ENCODE measurements at places on chromosomes 7 and 10.

- DNase-seq, result no peak
Observed at GRCh38 chr7:101878938-101879337, 61.5 kb downstream of the CUX1 start.

DNA sequence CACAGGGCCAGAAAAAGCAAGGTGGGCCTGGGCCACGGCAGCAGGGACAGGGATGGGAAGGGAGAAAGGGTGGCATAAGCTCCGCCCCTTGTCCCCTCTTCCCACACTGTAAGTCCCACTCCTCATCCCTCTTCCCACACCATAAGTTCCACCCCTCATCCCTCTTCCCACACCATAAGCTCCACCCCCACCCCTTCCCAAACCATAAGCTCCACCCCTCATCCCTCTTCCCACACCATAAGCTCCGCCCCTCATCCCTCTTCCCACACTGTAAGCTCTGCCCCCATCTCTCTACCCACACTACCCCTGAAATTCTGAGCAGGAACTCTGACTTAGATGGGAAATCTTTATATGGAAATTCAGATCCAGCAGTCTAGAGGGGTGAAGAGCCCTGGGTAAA is 55.7 kb downstream of the HSPA12A start:
- DNase-seq, result no peak

DNA sequence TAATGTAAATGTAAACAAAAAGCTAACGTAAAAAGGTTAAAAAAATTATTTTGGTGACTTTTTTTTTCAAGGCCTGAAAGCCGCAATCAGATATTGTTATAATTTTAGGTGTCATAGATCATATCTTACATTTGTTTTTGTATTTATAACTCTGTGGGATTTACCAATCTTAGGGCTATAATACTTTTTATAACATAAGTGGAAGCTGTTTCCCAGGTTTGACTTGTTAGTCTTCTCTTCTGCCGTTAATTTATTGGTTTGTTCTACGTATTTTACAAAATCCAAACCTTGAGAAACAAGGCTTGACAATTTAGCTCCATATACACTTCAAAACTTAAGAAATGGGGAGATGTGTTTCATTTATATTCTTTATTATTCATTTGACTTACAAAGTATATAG is 119.4 kb downstream of the EVX1 start:
- no peak for DNase-seq

- DNase-seq, result no peak
Observed at GRCh38 chr10:100468978-100469377, 6.2 kb downstream of the WNT8B start.

DNA sequence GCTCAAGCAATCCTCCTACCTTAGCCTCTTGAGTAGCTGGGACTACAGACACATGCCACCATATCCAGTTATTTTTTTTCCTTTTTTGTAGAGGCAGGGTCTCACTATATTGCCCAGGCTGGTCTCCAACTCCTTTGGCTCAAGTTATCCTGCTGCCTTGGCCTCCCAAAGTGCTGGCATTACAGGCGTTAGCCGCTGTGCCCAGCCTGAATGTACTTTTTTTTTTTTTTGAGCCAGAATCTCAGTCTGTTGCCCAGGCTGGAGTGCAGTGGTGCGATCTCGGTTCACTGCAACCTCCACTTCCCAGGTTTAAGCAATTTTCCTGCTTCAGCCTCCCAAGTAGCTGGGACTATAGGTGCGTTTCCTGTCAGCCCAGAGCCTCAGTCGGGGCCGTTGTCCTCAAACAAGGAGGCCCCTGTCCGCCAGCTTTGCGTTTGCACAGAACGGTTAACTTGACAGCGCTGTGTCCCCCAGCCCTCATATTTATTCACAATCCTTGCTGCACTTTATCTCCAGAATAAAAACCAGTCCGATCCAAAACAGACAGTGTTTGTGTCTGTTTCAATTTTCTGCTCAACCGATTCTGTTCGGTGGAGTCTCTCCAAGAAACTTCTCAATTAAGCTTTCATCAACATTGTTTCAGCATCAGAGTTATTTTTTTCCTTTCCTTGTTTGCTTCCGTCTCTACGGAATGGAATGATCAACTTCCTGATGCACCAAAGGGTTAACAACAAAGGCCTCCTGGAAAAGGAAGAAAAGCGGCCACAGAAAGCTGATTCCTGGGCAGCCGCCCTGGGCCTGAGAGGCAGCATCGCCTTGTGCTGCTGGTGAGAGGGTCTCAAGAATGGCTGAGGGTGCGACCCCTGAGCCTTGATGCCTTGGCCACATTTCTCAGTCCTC is 64.5 kb downstream of the PDIA4 start:
- no peak for DNase-seq

DNA sequence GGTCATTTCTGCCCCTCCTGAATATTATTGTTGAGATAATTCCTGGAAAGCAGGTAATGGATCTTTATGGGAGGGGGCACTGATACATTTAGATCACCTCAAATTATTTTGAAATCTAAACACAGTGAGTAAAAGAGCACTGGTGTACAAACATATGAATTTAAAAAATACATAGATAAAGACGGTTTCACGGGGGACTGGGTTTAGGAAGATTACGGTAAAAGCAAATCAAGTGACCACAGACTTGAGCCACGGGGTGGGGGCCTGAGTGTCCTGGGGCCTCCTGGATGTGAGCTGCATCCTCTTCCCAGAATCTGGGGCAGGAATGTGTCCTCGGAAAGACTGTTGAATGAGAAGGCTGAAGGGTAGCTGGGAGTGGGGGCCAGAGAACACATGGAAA is 219.1 kb upstream of the KLF6 start:
- DNase-seq, result no peak

DNA sequence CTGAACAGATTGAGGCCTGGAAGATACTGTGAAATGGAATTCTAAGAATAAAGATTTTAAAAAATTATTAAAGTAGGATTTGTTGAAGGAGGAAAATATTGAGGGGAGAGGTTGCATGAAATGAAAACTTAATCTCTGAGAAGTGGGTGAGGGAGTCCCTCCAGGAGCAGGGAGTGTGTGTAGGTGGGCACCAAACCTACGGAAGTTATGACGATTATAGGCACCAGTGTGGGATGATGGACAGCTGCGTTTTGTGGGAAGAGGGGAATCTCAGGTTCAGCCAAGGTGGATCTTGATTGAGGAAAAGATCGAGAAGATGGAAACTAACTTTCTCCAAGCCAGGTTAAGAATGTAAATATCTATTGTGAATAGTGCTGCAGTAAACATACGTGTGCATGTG is 246.4 kb downstream of the CCDC3 start:
- no peak for DNase-seq

DNA sequence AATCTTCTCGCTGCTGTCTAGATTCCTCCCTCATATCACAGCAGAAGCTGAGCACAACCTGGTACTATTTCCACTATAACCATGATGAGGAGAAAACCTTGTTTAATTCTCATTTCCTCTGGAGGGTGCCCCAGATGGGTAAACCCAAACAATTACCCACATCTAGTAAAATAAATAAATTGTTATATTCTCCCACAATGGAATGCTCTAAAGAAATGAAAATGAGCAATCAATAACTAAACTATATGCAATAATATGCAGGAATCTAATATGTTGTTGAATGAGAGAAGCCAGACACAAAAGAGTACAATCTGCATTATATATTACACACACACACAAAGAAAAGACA is 37.0 kb downstream of the SGMS1 start:
- DNase-seq, result no peak

DNA sequence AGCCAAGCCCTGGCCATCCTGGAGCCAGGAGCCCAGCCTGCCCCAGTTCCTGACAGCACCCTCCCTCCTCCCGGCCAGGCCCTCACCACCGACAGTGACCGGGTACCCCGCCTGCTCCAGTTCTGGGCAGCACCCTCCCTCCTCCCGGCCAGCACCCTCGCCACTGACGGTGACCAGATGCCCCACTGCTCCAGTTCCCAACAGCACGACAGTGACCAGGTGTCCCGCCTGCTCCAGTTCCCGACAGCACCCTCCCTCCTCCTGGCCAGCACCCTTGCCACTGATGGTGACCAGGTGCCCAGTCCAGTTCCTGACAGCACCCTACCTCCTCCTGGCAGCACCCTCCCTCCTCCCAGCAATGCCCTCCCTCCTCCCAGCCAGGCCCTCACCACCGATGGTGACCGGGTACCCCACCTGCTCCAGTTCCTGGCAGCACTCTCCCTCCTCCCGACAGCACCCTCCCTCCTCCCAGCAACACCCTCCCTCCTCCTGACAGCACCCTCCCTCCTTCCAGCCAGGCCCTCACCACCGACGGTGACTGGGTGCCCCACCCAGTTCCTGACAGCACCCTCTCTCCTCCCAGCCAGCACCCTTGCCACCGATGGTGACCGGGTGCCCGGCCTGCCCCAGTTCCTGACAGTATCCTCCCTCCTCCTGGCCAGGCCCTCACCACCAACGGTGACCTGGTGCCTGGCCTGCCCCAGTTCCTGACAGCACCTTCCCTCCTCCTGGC is 40.3 kb downstream of the VIPR2 start:
- no peak for DNase-seq

GRCh38 chr10:95431900-95432342 is 129.2 kb downstream of the SORBS1 start:
- DNase-seq, result no peak

- DNase-seq, result no peak
Observed at GRCh38 chr7:47402941-47403866, 178.7 kb downstream of the TNS3 start.

DNA sequence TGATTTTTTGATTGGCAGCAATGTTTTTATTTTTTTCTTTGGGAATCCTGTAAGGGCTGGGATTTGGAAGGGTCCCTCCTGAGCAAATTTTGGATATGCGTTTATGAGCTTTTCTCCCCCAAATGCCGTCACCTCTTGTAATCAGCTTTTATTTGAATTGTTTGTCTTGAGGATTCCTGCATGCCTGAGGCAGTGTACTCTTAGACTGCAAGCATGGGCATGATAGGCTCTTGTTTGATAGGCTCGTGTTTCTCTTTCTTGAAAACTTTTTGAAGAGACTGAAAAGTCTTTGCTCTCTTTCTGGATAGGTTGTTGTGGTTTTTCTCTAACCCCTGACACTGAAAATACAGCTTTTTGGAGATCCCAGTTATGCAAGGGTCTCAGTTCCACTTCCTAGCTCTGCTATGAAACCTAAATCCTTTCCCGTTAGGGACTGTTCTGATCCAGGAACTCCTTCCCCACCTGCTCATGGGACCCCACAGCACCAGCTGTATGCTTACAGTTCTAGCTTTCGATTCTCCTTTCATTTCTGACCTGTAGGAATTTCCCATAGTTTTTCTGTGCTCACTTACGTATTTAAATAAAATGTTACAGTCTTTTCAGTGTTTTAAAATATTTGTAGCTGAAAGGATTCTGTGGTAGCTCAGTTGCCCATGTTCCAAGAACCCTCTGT is 17.2 kb downstream of the TSPAN13 start:
- no peak for DNase-seq

DNA sequence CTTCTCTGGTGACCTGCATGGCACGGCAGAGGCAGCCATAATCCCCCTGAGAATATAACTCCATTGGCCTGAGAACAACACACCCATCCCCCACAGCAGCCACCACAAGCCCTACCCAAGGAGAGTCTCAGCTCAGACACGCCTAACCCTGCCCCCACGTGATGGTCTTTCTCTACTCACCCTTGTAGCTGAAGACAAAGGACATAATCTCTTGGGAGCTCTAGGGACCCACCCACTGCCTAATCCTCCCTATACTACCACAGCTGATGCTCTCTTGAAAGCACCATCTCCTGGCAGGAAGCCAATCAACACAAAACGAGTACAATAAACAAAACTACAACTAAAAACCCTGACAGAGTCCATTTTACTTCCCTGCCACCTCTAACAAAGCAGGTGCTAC is 30.7 kb upstream of the HPSE2 start:
- no peak for DNase-seq

DNA sequence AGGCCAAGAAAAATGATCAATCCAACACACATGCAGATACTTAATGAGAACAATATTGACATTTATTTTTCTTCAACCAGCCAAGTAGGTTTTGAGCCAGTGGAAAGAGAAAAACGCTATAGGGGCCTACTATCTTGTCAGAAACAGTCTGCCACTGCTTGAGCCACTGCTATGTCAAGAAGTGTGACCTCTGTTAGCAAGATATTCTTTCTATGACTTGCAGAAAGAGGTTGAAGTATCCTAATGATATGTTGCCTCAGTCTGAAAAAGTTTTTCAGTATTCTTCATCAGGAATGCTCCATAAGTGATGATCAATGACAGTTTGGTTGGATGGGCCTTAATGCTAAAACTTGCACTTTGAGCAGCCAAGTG is 328.4 kb upstream of the KCND2 start:
- no peak for DNase-seq

DNA sequence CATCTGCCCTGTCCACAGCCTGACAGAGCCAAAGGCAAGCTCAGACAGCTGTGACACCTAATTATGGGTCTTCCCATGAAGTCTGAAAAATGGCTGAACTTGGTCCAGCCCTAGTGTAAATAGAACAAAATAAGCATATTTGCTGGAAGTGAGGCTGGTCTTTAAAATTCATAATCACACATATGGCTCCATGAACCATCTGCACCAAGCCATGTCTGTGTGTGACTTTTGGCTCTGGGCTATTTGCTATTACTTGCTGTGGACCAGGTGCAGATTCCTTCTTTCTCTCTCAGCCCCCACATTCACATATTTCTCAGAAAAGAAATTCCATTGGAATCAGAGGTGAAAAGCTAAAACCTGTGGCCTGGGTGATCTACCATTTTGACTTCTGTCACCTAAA is 175.9 kb downstream of the PDE1C start:
- no peak for DNase-seq

DNA sequence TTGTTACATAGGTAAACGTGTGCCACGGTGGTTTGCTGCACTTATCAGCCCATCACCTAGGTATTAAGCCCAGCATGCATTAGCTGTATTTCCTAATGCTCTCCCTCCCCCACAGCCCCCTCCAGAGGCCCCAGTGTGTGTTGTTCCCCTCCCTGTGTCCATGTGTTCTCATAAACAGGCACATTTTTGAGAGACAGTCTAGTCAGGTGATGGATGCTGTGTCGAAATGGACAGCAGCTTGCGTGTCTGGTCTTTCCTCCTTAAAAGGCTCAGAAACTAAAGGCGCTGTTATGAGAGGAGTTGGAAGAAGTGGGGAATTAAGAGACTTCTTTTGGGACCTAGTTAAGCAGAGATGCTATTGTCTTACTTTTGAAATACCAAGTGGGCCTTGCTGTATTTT is 296.0 kb downstream of the BBS9 start:
- no peak for DNase-seq

- no peak for DNase-seq
Observed at GRCh38 chr10:123575105-123575504, 91.0 kb upstream of the GPR26 start.

DNA sequence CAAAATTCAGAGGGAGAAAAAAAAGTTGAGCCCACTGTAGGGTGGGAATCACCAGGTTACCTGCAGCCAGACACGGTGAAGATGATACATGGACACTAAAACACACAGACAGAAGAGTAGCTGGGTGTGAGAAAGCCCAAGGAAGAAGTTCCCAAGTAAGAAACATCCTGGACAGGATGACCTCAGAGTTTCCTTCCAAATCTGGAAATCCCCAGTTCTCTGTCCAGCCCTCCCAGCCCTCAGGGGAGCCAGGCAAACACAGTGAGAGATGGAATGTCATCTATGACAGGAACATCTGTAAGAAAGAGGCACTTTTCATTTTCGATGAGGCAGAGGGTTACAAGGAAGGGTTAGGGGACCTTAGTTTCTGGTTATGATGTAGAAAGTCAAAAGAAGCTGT is 125.1 kb upstream of the LYZL1 start:
- no peak for DNase-seq

Data from left renal cortex interstitium (tissue), 4 donors.